NCI-H1417 (cell line): ENCODE measurements at places on chromosomes 11 and 22.

DNA sequence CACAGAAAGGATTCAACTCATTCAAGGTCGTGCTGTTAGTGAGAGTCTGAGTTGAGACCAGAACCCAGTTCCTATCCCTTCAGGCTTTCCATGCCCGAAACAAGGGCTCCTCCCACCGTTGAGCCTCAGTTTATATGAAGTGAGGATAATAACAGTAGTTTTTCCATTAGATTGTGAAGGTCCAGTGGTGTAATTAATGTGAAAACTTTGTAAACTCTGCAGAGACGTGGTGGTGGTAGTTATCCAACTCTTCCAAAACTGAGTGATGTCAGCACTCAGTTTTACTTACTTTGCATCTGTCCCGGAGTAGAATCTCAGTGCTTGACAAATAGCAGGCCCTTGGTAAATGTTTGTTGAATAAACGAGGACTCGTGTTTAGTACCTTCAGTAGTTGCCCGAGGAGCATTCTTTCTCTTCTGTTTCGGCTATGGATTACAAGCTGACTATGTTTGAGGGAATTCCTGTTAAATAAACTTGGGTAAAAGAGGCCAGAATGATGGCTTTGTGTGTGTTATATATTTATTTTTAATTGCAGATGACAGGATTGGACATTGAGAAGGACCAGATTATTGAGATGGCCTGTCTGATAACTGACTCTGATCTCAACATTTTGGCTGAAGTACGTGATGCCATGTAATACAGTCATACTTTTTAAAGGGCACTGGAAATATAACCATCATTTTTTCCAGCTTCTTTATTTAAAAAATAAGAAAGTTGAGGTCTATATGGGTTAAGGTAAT is 1.0 kb downstream of the REXO2 start:
- peak; percentile 58 for DNase-seq

- DNase-seq = peak; percentile 85
Measured at GRCh38 chr11:11841116-11841722, 553 bp upstream of the USP47 start.

GRCh38 chr11:76266286-76267100 is 60.2 kb upstream of the WNT11 start:
- no peak for DNase-seq

- no peak for DNase-seq
Measured at GRCh38 chr11:95821640-95822039, 31.3 kb downstream of the CEP57 start.

GRCh38 chr22:44130076-44130711 is 50.5 kb upstream of the PARVG start:
- DNase-seq = peak; percentile 63

DNA sequence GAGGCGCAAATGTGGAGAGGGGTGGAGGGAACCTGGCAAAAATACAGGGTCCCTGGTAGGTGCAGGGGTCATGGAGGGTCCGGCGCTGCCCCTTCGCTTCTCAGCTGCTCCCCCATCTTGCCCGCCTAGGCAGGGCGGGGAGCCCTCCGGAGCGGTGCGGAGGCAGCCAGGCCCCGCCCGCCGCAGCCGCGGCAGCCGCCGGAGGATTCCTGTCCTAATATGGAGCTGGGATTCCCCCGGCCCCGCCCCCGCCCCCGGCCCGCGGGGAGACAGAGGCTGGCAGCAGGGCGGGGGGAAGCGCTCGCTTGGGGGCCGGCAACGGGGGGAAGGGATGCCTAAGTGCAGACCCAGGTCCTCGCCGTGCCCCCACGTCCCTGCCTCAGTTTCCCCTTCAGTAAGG is 1.0 kb upstream of the NPAS4 start:
- peak; percentile 50 for DNase-seq

DNA sequence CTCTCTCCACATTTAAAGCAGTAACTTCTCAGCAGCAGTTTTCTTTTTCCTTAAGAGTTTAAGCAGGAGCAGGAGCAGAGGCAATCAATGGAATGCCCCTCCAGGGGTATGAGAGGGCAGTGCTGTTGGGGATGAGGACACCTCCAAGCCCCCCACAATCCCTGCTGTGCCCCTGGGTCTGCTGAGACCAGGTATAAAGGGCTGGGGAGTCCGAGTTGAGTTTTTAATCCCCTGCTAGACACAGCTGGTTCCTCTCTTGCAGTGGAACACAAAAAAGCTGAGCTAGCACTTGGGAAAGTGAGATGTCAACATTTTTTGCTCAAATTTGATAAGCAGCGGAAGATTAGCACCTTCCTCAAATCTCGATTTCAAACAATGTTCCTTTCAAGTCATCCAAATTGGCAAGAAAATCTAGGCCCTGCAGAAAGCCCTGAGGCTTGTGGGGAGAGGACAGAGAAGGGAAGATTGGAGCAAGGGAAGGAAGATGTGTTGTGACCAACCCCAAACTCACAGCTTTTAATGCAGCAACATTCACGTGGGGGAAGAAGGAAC is 581.9 kb downstream of the SOX6 start:
- DNase-seq = no peak

DNA sequence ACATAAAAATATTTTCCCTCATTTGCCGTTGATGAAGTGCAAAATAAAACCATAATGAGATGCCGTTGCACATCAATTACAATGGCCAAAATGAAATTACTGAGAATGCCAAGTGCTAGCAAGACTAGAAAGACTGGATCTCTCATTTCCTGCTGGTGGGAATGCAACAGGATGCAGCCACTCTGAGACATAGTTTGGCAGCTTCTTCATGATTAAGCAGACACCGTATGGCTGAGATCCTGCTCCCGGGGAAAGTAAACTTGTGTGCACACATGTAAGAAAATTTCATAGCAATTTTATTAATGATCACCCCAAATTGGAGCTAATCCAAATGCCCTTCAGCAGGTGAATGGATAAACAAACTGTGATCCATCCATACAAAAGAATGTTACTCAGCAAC is 1013.2 kb downstream of the TBC1D22A start:
- no peak for DNase-seq

DNA sequence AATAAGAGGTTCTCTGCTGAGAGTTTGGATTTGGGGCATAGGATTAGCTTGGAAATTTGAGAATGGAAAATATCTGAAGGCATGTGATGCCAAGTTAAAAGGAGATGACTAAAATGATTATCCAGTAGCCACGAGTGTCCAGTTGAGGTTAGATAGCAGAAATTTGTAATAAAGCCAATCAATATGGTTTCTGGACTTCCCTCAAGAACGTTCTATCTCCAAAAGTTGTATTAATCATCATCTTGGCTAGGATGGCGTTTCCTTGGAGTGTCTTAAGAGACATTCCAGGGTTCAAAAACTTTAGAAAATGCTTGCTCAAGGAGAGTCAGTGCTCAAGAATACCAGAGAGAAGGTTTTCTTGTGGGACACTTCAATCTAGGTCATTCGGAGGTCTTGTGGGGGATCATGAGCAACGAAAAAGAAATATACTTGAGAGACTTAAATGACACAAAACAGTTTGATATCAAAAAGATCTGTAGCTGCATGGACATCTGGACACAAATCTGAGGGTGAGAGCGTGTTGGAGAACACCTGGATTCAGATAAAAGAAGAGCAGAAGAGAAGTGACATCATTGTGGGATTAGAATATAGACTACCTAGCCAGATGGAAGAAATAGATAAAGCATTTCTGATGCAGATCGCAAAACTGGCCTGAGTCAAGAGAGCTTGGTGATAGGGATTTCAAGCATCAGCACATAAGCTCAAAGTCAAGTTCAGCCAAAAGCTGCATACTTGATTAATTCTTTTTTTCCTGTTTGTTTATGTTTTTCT is 97.7 kb downstream of the ARFGAP2 start:
- no peak for DNase-seq

GRCh38 chr11:2468363-2469235 is 23.8 kb downstream of the KCNQ1 start:
- DNase-seq = no peak

DNA sequence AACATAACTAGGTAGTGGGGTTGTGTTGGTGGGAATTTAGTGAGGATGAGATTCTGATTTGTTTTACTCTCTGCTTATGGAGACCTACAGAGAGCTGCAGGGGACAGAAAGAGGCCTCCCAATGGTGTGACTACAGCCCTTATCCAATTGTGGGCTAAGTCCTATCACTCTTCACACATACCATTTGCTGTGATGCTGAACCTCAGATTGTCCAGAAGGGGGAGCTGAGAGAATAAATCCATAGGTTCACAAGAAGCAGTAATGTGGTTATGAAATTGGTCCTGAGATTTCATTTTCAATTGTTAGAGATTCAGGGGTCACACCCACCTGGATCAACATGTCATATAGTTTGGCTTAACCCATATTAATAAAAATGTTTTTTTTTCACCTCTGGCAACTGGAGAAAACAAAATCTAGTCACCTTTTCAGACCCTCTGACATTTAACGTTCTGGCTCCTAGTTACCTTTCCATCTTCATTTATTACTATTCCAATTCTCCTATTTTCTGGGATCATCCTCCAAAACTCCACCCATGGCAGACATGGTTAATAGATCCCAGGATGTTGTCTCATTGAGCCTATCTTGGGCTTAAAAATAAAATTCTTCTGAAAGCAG is 53.3 kb upstream of the PTPN5 start:
- peak; percentile 51 for DNase-seq
